ENCODE measurements at places on chromosomes 11 and 22.

DNA sequence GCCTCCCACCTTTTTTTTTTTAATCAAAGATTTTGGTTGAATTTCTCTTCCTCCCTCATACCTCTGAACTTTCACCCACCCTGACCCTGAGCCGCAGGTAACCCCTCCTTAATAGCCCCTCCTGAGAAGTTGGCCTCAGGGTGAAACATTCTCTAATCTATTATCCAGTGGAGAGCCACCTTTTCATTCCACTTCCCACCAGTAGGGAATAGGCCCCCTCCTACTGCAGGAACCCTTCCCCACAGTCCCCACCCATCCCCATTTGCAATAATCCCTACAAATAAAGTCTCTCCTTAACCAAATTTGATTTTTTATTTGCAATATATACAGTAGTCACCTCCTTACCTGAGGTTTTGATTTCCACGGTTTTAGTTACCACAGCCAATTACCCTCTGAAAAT is 2.1 kb upstream of the SLC35F2 start:
- DNase-seq = no peak

- no peak for DNase-seq
These were observed 31.5 kb upstream of the CCDC188 start for GRCh38 chr22:20182365-20182764.

GRCh38 chr11:11987503-11988022 is 20.9 kb downstream of the DKK3 start:
- DNase-seq = no peak

DNA sequence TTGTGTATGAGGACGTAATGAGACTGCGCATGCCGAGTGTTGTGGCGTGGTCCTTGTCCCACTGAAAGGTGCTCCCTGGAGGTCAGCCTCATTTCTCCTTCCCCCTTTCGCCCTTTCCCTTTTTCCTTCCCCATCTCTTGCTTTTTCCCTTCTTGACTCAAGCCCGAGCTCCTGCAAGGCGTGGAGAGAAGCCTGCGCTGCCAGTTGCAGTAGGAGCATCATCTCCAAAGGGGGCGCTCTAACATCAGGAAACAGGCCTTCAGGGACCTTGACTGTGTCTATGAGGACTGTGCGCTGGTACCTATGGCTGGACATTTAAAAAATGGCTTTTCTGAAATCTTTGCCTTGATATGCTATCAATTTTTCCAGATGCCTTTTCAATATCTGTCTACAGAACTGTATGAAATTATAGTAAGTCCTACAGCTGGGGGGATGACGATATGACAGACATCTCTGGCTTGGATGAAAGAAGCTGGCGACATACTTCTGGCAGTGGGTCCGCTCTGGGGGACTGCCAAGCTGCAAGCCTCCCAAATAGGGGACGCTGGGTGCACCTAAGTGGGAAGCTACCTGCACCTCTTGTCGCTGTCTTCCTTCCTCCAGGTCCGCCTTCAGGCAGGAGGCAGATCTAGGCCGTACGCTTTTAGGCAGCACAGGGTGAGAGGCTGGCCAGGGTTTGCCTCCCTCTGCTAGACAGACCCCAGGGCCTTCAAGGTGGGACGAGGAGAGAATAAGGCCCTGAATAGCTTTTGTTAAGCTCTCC is 96.5 kb downstream of the NXPE2 start:
- no peak for DNase-seq

- DNase-seq = no peak
These were observed 72.8 kb downstream of the PARVA start for GRCh38 chr11:12449961-12450715.

GRCh38 chr22:37007651-37008050 is 11.6 kb downstream of the TST start:
- no peak for DNase-seq

Measured in NCI-H1436 treated with DMSO at 0.1 percent for 48 hours (cell line).